ENCODE measurements at places on chromosomes 3 and 15.

GRCh38 chr15:86155551-86155950 lies 75.9 kb downstream of the AGBL1 start:
- no peak for DNase-seq

DNA sequence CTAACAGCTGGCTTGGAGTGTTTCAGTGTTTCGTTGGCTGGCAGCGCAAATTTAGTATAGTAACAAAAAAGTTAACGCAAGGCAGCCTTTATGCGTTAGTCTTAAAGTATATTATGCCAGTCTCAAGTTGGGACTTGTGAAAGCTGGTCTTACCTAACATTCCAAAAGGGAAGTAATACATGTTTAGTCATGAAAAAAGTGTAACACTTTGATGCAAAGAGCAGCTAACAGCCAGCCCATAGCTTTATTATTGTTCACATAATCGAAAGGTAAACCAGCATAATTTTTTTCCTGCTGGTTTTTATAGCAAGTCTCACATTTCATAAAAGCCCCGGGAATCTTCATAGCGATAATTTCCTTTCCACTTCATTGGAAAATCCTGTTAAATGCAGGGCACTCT lies 2.4 kb upstream of the GPR87 start:
- DNase-seq = no peak

DNA sequence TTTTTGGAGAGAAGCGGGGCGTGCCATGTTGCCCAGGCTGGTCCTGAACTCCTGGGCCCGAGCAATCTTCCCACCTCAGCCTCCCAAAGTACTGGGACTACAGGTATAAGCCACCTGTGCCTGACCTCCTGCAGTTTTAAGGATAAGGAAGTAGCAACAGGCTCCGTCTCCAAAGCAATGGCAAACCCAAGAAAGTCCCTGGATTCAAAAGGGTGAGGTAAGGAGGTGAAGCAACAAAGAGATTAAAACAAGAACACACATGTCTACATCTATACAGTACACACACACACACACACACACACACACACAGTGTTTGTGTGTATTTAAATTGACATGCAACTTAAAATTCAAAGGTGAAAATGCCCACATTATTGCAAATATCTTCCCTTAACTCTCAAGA lies 58.9 kb downstream of the ABCC5 start:
- DNase-seq = no peak

GRCh38 chr15:48433226-48433886 lies 102.1 kb downstream of the DUT start:
- no peak for DNase-seq

GRCh38 chr3:57128826-57129667 lies 36.1 kb downstream of the IL17RD start:
- no peak for DNase-seq

GRCh38 chr15:63603516-63603915 lies 6.3 kb downstream of the FBXL22 start:
- DNase-seq = no peak

GRCh38 chr3:148366743-148367410 lies 330.8 kb upstream of the AGTR1 start:
- no peak for DNase-seq

- no peak for DNase-seq
Observed at GRCh38 chr15:91380114-91380513, 280.1 kb downstream of the SV2B start.

GRCh38 chr3:81651139-81651538 lies 110.3 kb downstream of the GBE1 start:
- no peak for DNase-seq

DNA sequence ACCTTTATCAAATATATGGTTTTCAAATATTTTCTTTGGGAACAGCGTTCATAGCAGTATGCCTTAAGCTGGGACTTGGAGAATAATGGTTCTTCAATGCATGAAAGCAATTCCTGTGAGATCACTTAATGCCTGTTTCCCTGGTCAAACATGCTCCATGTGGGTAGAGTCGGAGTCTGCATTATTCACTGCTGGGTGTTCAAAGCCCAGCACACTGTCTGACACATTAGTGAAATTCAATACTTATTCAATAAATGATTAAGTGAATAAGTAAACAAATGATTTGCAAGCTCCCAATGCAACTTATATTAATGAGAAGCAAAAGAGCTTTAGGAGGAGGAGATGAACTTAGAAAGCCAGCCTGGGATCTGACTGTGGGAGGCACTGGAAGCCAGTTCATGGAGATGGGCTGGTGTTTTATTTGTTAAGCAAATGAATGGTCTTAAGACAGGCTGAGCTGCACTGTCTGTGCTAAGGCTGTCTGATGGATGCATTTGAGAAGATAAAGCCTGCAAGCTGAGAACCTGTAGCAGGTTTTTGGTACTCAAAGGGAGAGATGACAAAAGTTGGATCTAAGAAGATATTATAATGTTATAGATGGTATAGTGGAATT lies 490.8 kb downstream of the MCTP2 start:
- no peak for DNase-seq

DNA sequence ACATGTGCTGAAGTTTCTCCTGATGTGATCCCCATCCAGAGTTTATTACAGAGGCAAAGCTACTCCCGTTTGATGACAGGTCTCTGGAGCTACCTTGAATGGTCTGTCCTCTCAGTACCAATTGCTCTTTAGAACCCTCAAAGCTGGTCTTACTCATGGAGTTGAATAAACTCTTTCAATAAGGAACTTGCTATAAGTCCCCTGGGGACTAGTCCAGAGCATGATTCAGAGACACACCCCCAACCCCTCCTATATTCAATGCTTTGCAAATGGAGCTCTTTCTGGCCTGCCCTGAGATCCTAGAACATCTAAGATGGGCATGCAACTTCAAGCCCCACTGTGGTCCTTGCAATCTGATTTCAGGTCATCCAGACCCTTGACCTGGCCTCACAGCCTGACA lies 23.9 kb upstream of the TPM1 start:
- DNase-seq = no peak

DNA sequence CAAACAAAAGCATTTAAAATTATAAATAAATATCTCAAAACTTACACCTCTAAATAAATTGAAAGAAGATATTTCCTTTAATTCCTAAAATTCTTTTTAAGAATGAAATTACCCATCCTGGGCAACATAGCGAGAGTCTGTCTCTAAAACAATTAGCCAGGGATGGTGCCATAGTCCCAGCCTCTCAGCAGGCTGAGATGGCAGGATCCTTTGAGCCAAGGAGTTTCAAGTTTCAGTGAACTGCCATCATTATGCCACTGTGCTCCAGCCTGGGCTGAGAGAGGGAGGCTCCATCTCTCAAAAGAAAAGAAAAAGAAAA lies 25.4 kb downstream of the AADAC start:
- DNase-seq = no peak

GRCh38 chr15:31522028-31522427 lies 195.4 kb downstream of the KLF13 start:
- no peak for DNase-seq

GRCh38 chr15:87619161-87619960 lies 637.2 kb downstream of the NTRK3 start:
- DNase-seq = no peak

- no peak for DNase-seq
Observed at GRCh38 chr3:140151321-140151720, 216.3 kb downstream of the CLSTN2 start.

DNA sequence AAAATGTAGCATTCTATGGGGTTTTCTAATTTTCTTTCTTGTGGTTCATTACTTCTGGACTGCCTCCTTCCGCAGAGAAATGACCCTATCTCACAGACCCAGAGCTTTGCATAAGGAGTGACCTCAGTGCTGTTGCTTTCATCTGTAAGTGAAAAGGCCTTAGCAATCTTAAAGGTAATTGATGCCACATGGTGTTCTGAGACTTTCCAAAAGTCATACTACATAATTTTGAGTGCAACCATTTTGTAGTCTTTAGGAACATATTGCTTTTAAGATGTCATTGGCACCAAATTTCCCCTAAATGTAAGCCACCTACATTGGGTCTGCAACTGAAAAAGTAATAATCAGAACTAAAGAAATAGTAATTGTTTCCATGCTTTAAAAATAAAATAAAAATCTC lies 9.2 kb upstream of the HHLA2 start:
- no peak for DNase-seq

- DNase-seq = peak; percentile 49
Observed at GRCh38 chr3:14524311-14524711, 15.8 kb downstream of the GRIP2 start.

DNA sequence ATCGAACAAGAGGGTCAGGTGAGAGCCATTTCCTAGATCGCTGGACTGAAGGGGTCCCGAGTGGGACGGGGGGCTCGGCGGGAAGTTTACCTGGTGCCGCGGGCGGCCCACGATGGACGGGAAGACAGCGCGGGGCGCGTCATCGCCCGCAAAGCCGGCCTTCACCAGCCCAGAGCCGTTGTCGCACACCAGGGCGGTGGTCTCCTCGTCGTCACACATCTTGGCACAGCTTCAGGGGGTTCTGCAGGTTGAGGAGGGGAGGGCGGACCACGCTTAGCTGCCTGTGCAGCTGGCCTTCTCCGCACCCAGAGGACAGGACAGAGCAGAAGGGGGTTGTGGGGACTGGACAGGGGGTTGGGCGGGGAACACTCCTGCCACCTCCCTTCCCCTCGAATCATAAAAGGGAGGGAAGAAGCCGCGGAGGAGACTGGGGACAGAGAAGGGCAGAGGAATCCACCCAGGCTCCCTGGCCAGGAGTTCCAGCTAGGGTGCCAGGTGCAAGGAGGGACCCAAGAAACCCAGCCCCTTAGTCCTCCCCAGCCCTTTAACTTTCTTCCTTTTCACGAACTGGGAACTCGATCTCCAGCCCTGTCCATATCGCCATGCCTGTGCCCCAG lies 651 bp downstream of the ACTC1 start:
- DNase-seq = no peak

DNA sequence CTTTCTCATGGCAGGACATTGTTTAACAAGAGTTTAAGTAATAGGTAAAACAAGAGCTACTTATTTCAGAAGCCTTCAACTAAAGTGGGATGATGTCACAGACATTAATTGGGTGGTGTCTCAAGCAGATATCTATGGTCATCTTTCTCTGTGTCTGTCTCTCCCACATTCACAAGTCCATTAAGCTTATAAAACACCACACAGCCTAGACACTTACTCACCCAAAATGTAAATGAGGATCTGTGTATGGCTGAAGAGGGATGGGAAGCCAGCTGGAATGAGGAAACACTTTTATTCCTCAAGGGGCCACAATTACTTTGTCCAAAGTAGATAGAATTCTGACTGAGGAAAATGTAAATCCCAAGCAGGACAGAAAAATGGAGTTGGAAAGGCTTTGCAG lies 183.8 kb downstream of the THRB start:
- DNase-seq = no peak

GRCh38 chr3:65751123-65751700 lies 287.5 kb downstream of the MAGI1 start:
- peak; percentile 45 for DNase-seq

- no peak for DNase-seq
Observed at GRCh38 chr15:90933301-90933700, 952 bp upstream of the HDDC3 start.

GRCh38 chr3:184806567-184807271 lies 5.2 kb upstream of the VPS8 start:
- no peak for DNase-seq

- no peak for DNase-seq
Observed at GRCh38 chr3:161422171-161422700, 50.9 kb upstream of the SPTSSB start.

GRCh38 chr3:48855681-48856447 lies 8.2 kb upstream of the PRKAR2A start:
- DNase-seq = no peak

- no peak for DNase-seq
Observed at GRCh38 chr15:39106950-39107349, 473.9 kb upstream of the THBS1 start.

- no peak for DNase-seq
Observed at GRCh38 chr3:122893754-122894668, 99.1 kb downstream of the SLC49A4 start.

DNA sequence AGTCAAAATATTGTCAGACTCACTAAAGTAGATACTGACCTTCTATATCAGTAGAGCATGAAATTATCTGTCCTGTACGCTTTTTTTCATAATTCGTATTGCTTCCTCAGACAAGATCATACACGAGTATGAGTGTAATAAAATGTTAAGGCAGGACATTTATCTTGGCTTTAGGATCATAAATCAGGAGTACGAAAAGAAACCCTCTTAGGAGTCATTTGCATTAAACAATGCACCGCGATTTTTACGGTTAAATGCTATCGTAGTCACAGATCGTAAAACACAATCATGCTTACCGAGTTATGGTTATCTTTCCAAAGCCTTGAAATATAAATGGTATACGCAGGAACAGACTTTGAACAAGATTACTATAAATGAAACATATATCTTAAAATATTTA lies 510.3 kb upstream of the ROBO1 start:
- DNase-seq = no peak

GRCh38 chr15:54046093-54046492 lies 67.9 kb downstream of the UNC13C start:
- no peak for DNase-seq

DNA sequence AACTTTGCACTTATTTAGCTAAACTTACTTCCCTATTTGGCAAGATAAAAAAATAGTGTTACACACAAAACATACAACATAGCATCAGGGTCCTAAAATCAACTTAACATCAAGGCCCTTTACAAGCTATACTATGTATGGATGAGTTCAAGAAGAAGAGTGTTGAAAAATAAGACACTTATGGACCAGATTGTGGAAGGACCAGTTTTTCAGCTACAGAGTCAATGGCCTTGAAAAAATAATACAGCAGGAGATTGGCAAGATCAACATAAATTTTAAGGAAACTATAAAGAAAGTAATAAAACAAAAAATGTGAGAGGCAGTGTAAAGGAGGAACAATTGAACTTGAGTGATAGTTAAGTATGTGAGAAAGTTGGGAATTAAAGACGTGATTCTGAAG lies 66.3 kb upstream of the BBX start:
- DNase-seq = no peak

DNA sequence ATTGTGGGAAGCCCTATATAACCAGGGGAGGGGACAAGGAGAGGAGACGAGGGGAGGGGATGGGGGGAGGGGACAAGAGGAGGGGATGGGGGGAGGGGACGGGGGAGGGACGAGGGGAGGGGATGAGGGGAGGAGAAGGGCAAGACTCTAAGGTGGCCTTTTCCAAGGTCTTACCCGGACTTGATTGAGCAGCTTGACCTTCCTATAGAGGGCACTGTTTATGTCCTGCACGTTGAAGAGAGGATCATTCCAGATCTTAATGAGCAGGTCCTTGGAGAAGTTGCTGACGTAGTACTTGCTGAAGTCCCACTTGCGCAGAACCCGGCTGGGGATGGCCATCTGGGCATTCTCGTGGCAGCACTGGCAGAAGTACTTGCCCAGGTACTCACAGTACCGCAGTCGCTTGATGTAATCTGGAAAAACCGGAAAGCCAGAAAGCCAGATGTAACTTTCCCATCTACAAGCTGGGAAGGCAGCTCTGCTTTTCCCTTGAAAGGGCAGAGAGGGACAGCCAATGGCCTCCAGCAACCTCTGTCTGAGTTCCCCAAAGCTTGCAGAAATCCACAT lies 55.7 kb downstream of the RUBCN start:
- DNase-seq = no peak

- peak; percentile 93 for DNase-seq
Observed at GRCh38 chr3:25448750-25449692, 21.0 kb downstream of the RARB start.

GRCh38 chr3:27392950-27393679 lies 23.9 kb upstream of the NEK10 start:
- DNase-seq = no peak
